ENCODE measurements at places on chromosomes 4 and X.

- no peak for DNase-seq
Measured at GRCh38 chr4:87838890-87839591, 6.3 kb downstream of the MEPE start.

GRCh38 chrX:20393944-20394343 lies 127.2 kb upstream of the RPS6KA3 start:
- no peak for DNase-seq

- DNase-seq, result no peak
Measured at GRCh38 chrX:13571136-13571535, 1.7 kb downstream of the EGFL6 start.

DNA sequence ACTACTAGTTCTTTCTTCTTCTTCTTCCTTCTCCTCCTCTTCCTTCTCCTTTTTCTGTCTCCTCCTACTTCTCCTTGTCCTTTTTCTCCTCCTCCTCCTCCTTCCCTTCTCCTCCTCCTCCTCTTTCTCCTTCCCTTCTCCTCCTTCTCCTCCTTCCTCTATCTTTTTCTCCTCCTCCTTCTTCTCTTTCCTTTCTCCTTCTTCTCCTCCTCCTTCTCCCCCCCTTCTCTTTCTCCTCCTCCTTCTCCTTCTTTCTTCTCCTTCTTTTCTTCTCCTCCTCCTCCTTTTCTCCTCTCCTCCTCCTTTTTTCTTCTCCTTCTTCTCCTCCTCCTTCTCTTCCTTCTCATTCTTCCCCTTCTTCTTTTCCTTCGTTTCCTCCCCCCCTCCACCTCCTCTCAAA lies 21.8 kb upstream of the NAP1L5 start:
- no peak for DNase-seq

GRCh38 chr4:2402941-2403340 lies 15.5 kb downstream of the ZFYVE28 start:
- DNase-seq, result no peak
